Esophagus muscularis mucosa (tissue), 4 donors: ENCODE measurements at places on chromosomes 3 and 15.

GRCh38 chr3:123064914-123065313, 1.9 kb upstream of the PDIA5 start:
- H3K36me3 ChIP-seq, result no peaks in the 10 kb centered on the region
- peaks cover 27% of the 10 kb centered on the region for H3K4me1 ChIP-seq
- DNase-seq, result no peak
- no peak overlapping the region for H3K27ac ChIP-seq
- no peaks in the 10 kb centered on the region for H3K27me3 ChIP-seq
- no peak overlapping the region for H3K4me3 ChIP-seq

DNA sequence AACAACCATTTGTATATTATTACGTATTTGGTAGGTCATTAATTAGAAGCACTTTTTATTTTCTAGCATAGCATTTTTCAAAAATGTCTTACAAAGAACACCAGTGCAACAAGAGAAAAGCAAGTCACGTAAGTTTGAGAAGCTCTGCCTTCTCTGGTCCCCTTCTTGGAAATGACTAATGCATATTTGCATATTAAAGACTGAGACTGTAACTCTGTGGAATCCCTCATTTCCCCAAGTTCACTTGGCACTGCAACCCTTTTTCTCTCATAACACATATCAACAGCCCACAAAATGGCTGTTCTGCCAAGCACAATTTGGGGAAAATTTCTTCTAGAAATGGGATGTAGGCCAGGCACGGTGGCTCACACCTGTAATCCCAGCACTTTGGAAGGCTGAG, 176.3 kb downstream of the ERC2 start:
- H3K4me3 ChIP-seq, result no peak overlapping the region
- H3K27ac ChIP-seq, result no peak overlapping the region
- no peaks in the 10 kb centered on the region for H3K4me1 ChIP-seq
- DNase-seq, result no peak
- H3K36me3 ChIP-seq, result no peaks in the 10 kb centered on the region

GRCh38 chr3:46929324-46929723, 47.2 kb downstream of the CCDC12 start:
- peaks cover 99% of the 10 kb centered on the region for H3K4me1 ChIP-seq
- DNase-seq, result no peak
- H3K36me3 ChIP-seq, result peaks cover 38% of the 10 kb centered on the region
- H3K4me3 ChIP-seq, result no peak overlapping the region
- peak overlapping the region; percentile 73 for H3K27ac ChIP-seq

DNA sequence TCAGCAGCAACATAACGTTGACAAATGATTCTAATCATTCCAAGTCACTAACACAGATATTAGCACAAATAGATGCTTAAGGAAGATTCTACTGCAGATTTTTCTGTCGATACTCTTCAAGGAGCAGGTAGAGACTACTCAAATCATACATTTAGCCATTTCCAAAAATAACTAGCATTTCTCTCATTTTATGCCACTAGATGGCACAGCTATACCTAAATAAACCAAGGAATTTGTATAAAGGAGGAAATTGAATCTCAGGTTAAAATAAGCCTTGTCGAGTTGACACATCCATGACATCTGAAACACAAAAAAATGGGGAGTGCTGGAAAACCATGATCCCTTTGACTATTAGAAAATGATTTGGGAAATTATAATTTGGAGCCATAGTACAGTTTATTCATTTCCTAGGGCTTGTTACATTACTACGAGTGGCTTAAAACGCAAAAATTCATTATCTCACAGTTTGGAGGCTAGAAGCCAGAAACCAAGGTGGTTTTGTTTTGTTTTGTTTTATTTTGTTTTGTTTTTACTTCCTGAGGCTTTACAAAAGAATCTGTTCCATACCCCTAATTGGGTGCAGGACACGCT, 59.5 kb upstream of the STRIT1 start:
- H3K4me1 ChIP-seq, result no peaks in the 10 kb centered on the region
- no peaks in the 10 kb centered on the region for H3K27me3 ChIP-seq
- no peak overlapping the region for H3K27ac ChIP-seq
- no peaks in the 10 kb centered on the region for H3K36me3 ChIP-seq

- no peak overlapping the region for H3K4me3 ChIP-seq
- H3K27me3 ChIP-seq, result no peaks in the 10 kb centered on the region
- DNase-seq, result no peak
- H3K4me1 ChIP-seq, result peaks cover 7% of the 10 kb centered on the region
Measured at GRCh38 chr3:108493862-108494261, 16.5 kb downstream of the MYH15 start.

- no peaks in the 10 kb centered on the region for H3K27me3 ChIP-seq
- no peak for DNase-seq
- H3K27ac ChIP-seq, result peak overlapping the region; percentile 67
- peak overlapping the region; percentile 61 for H3K4me3 ChIP-seq
Measured at GRCh38 chr15:74364936-74365597, 2.4 kb downstream of the CYP11A1 start.

DNA sequence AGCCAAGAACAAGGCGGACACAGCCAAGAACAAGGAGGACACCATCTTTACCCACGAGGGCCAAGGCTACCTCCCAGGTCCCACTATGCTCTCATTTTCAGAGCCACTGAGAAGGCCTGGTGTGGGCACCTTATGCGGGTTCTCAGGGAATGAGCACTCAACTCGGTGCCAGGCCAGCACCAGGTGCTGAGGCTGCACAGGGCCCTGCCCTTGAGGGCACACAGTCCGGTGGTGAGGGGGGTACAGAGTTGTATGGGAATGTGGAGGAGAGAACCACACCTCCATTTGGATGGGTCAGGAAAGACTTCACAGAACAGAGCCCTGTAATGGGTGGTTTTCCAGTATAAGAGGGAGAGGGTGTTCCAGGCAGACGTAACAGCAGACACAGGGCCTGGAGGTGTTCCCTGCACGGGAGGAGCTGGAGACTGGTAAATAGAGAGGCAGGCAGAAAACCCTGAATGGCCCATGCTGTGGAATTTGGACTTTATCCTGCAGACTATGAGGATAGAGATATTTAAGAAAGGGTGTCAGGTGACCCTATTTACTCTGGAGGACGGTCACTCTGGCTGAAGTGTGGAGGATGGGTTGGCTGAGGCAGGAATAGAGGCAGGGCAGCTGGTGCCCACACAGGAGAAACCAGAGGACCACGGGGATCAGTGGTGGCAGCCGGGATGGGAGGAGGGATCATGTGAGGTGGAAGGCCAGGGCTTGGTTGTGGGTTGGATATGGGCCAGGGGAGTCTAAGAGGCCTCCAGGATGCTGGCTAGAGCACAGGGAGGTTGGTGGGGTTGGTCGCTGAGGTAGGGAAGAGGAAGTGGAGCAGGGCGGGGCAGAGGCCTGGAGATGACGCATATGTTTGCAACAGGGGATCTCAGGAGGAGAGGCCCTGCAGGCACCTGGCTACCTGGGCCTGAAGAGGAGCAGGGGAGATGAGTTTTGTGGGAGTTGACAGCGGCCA, 34.6 kb downstream of the CRABP1 start:
- no peaks in the 10 kb centered on the region for H3K36me3 ChIP-seq
- H3K27me3 ChIP-seq, result no peaks in the 10 kb centered on the region
- H3K4me1 ChIP-seq, result no peaks in the 10 kb centered on the region
- no peak overlapping the region for H3K27ac ChIP-seq
- no peak for DNase-seq
- H3K4me3 ChIP-seq, result no peak overlapping the region

DNA sequence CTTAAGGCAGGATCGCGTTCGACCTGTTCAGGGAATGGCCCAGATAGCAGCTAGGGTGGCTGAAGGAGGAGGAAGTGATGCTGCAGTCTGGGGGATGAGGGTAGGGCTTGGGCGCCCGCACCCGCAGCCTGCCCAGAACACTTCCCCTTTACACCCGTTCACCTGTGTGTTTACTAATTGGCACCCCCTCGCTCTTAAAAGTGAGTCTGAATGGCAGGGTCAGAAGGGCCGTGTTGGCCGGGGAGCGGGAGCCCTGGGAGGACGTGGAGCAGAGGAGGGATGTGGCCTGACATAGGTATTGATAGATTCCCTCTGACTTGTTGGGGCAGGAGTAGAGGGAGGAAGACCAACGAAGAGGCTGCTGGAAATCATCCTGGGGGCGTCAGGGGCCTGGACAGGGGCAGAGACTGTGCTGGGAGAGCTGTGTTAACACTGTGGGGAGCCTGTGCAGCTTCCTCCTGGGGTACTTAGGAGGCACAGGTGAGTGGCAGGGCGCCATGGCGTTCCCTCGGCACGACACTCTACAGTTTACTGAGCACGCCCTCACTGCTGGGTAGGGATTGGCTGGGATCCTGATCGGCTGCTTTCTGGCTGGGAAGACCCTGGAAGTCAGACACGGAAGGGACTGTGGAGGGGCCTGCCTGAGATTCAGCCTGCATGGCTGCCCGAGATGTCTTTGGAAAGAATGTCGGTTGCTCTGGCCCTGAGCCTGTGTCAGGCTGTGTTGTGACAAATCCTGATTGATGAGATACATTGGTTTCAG, 51.7 kb downstream of the SLC6A6 start:
- no peak for DNase-seq
- peaks cover 53% of the 10 kb centered on the region for H3K4me1 ChIP-seq
- H3K27me3 ChIP-seq, result no peaks in the 10 kb centered on the region
- H3K4me3 ChIP-seq, result no peak overlapping the region
- peak overlapping the region; percentile 85 for H3K27ac ChIP-seq

GRCh38 chr3:124774841-124775402, 44.7 kb downstream of the UMPS start:
- peaks cover 4% of the 10 kb centered on the region for H3K36me3 ChIP-seq
- DNase-seq, result no peak
- no peak overlapping the region for H3K4me3 ChIP-seq
- H3K27me3 ChIP-seq, result no peaks in the 10 kb centered on the region

- H3K27me3 ChIP-seq, result no peaks in the 10 kb centered on the region
- H3K36me3 ChIP-seq, result no peaks in the 10 kb centered on the region
- DNase-seq, result no peak
- no peak overlapping the region for H3K27ac ChIP-seq
Measured at GRCh38 chr15:77572186-77572585, 60.5 kb downstream of the LINGO1 start.

DNA sequence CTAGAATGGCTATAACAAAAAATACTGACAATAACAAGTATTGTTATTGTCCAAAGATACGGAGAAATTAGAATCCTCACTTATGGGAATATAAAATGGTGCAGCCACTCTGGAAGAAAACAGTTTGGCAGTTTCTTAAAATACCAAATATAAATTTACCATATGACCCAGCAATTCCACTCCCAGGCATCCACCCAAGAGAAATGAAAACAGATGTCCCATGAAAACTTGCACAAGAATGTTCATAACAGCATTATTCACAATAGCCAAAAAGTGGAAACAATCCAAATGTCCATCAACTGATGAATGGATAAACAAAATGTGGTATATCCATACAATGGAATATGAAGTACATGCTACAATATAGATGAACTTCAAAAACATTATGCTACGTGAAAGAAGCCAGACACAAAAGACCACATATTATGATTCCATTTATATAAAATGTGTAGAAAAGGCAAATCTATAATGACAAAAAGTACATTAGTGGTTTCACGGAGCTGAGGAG, 9.4 kb downstream of the AAGAB start:
- no peak for DNase-seq
- no peak overlapping the region for H3K27ac ChIP-seq
- H3K36me3 ChIP-seq, result peaks cover 7% of the 10 kb centered on the region
- H3K4me3 ChIP-seq, result no peak overlapping the region
- H3K4me1 ChIP-seq, result peaks cover 36% of the 10 kb centered on the region

- no peaks in the 10 kb centered on the region for H3K36me3 ChIP-seq
- no peak for DNase-seq
- H3K4me3 ChIP-seq, result peak overlapping the region; percentile 73
- H3K4me1 ChIP-seq, result peaks cover 13% of the 10 kb centered on the region
Measured at GRCh38 chr3:99640214-99640851, 1.9 kb downstream of the COL8A1 start.

- no peak overlapping the region for H3K4me3 ChIP-seq
- no peaks in the 10 kb centered on the region for H3K27me3 ChIP-seq
- no peak for DNase-seq
- no peak overlapping the region for H3K27ac ChIP-seq
- no peaks in the 10 kb centered on the region for H3K36me3 ChIP-seq
- peaks cover 28% of the 10 kb centered on the region for H3K4me1 ChIP-seq
Measured at GRCh38 chr3:11290743-11291680, 18.8 kb downstream of the ATG7 start.

DNA sequence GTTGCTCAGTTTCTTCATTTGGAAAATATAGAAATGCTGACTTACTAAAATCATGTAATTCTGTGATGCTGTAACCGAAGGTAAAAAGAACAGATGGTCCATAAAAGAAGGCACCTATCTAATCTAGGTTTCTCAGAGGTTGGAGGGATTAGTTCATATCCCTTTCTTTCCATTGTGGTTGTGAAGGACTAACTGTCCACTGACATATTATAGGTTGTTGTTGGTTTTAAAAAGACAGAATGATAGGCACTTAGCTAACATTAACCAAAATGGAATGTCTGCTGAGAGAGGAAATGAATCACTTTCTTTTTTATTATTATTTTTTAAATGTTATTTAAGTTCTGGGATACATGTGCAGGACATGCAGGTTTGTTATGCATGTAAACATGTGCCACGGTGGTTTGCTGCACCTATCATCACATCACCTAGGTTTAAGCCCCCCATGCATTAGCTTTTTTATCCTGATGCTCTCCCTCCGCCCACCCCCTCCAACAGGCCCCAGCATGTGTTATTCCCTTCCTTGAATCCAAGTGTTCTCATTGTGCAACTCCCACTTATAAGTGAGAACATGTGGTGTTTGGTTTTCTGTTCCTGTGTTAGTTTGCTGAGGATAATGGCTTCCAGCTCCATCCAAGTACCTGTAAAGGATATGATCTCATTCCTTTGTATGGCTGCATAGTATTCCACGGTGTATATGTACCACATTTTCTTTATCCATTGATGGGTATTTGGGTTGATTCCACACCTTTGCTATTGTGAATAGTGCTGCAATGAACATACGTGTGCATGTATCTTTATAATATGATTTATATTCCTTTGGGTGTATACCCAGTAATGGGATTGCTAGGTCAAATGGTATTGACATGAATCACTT, 45.8 kb downstream of the ALDH1A2 start:
- DNase-seq, result no peak
- H3K27me3 ChIP-seq, result no peaks in the 10 kb centered on the region
- no peaks in the 10 kb centered on the region for H3K4me1 ChIP-seq
- H3K4me3 ChIP-seq, result no peak overlapping the region
- H3K36me3 ChIP-seq, result no peaks in the 10 kb centered on the region

DNA sequence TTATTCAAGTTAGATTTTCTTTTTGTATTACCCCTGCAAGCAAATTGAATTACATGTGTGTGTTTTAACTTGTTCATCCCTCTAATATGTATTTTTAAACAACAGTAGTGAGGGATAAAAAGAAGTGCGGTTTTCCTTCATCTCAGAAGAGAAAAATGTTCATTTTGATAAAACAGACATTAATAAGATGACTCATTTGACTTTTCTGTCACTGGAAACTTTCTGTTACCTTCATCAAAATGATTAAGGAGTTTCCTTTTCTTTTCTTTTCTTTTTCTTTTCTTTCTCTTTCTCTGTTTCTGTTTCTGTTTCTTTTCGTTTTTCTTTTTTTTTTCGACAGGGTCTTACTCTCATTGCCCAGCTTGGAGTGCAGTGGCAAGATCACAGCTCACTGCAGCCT, 53.0 kb downstream of the ECT2 start:
- no peak overlapping the region for H3K27ac ChIP-seq
- no peaks in the 10 kb centered on the region for H3K27me3 ChIP-seq
- no peak overlapping the region for H3K4me3 ChIP-seq
- no peak for DNase-seq
- H3K4me1 ChIP-seq, result no peaks in the 10 kb centered on the region
